Central memory CD4-positive, alpha-beta T cell (primary cell): ENCODE measurements at places on chromosomes 1 and 21.

- DNase-seq = no peak
Observed at GRCh38 chr1:176165573-176165972, 41.5 kb downstream of the COP1 start.

- DNase-seq = no peak
Observed at GRCh38 chr1:57316291-57316690, 107.6 kb downstream of the DAB1 start.

DNA sequence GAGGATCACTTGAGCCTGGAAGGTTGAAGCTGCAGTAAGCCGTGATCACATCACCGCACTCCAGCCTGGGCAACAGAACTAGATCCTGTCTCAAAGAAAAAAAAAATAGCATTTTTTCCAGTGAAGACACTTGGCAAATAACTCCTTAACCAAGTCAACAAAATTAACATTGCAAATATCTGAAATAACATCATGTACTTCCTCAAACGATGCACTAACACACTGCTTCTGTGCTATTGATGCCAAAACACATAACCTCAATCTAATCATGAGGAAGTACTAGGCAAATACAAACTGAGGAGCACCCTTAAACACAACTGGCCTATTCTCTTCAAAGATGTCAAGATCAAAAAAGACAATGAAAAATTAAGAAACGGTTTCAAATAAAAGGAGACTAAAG, 32.3 kb downstream of the PABPC4 start:
- DNase-seq = no peak

DNA sequence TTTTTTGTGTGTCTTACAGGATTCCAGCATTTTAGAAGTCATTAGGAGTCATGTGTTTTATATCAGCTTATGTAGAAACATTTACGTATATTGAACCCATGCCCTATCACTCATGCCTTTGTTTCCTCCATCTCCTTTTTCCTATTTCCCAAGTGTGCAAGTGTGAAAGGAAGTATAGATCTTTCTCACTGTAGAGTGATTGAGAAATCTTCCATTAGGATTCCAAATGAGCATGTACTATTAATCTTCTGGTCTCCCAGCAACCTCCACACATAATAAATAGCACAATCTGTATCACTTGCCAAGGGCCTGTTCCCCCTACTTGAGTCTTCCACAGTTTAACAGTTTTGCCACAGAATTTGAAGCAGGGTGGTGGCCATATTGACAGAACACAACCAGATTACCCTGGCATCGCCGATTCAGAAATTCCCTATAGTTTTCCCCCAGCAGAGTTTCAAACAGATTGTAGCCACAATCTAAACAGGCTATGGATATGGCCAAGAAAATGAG, 1052.8 kb downstream of the TTLL7 start:
- DNase-seq = no peak

- no peak for DNase-seq
Observed at GRCh38 chr21:38183961-38184360, 72.8 kb upstream of the KCNJ15 start.

DNA sequence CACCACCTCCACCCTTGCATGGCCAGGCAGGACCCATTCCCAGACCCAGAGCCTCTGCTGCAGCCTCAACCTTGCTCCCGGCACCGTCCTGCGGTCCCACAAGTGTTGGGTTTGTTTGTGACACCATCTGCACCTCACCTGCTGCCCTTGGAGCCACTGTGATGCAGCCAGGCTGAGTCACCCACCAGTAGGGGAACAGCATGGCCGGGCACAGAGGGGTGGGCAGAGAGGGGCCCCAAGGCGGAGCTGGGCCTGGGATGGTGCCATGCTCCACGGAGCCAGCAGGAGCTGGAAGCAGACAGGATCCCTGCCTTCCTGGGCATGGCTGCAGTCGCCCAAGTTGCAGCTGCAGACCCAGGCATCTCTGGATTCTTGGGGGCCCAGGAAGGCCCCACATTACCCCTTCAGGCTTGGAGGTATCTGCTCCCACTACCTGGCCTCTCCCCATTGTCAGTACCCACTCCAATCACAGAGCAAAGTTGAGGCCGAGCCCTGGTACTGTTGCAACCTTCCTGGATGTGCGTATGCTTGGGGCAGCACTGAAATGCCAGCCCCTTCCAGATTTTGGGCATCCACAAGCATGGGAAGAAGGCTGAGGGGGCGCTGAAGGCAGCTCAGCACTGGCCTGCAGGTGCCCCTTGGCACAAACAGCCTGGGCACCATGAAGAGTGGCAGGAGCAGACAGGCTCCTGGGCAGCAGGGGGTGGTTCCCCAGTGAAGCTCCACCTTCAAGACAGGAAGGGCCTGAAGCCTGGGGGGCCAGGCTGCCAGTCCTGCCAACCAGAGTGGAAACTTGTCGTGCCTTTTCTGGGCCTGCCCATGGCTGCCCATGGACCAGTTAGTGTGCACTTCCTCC, 172.8 kb downstream of the MATN1 start:
- no peak for DNase-seq

- DNase-seq = no peak
Observed at GRCh38 chr1:5253036-5253435, 598.6 kb downstream of the AJAP1 start.
